ENCODE measurements at places on chromosomes 7 and 10.

DNA sequence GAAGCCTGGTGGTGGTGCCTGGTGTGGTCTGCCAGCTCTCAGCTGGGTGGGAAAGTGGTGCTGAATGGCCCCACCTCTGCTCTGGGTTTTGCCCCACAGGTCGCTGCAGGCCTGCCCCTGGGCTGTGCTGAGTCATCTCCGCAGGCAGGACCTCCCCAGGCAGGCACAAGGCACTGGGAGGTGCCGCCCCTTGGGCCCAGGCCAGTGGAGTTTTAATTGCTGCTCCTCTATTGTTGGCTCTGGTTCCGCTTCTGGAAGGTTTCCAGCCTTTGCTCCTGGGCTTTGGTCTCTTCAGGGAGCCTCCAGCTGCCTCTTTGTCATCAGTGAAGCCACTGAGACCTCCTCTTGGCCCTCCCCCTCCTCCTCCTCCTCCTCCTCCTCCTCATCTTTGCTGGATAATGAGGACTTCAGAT, 180.3 kb upstream of the GRB10 start:
- DNase-seq, result no peak

DNA sequence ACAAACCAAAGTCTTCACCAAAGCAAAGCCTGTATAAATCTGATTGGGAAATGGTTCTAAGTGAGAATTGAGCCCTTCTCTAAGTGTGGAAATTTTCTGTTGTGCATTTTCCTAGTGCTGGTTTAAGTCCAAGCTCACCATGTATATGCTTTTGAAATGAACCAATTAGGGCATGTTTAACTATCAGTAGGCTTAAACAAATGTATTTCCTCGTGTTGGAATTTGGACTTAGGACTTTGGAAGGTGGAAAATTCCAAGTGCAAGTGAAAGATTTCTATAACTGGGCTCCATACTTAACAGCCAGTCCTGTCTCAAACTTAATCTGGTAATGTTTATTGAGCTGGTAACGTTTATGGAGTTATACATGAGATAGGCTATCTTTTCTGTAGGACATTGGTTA, 28.5 kb downstream of the CCNY start:
- no peak for DNase-seq

DNA sequence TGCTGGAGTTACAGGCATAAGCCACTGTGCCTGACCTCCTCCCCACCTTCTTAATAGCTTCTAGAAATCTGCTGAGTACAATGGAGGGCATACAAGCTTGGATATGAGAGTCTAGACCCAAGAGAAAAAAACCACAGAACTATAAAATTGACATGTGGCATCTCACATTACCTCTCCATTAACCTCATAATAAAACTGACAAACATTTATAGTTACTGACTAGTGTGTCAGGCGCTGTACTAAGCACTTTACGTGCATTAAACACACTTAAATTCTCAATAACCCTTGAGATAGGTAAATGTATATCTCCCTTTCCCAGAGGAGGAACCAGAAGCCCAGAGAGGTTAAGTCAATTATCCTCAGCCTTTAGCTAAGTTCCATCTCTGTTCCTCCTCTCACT, 300.5 kb upstream of the MYO3A start:
- DNase-seq, result no peak

DNA sequence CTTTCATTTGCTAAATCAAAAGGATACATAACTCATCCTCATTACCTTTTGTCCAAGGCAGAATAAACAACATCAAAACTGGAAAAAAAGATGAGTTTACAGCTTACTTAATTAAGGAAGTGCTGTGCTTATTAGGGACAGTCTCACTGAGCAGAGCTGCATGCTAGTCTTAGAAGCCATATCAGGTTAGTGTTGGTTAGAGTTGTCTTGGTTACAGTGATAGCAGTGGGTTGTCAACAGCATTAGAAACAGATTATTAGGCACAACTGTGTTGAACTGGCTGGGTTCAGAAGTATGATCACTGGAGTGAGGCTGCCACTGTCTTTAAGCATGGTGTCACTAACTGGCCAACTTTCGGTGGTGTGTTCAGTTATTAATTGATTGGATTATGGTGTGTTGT, 503.9 kb upstream of the IGFBP3 start:
- DNase-seq, result no peak

DNA sequence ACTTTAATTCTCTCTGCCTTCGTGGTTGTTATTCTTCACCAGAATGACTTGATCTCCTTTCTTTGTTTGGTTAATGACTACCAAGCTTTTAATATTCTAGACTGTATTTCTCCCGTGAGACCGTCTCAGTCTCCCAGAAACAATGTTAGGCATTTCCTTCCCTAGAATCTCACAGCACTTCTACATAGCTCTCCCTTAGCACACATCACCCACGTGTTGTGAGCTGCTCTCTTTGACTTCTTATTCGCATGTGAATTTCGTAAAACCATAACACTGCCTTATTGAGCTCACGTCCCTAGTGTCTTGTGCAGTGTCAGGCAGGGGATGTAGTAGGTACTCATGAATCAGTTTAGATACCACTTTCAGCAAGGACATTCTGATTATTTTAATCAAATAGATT, 57.5 kb upstream of the MGAM2 start:
- DNase-seq, result no peak

GRCh38 chr7:27802999-27803398, 63.0 kb downstream of the TAX1BP1 start:
- DNase-seq, result no peak

DNA sequence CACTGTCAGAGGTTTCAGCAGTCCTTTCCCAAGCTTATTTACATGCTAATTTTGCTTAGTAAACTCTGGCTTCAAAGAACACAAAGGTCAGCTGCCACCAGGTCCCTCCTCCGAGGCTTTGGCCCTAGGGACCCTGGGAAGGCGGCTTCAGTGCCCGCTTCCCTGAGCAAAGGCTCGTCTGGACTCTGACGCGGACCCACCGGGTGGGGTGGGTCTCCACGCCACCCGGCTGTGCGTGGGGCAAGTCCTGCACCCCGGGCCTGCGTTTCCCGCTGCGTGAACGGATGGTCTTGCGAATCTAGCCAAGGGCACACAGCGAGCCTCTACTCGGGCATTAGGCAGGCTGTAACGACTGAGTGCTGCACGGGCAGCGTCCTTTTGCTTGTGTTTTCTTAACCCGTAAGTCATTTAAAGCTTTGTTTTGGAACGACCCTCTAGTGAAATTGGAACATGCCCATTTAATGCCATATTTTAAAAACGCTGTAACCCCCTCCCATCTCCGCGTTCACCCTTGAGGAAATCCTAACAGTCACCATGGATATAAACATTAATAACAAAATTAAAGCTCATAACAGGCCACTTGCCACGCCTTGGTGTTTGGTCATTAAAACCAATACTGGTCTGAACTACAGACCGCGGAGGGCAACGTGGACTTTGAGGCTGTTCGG, 828 bp downstream of the BNIP3 start:
- DNase-seq, result peak; percentile 66

DNA sequence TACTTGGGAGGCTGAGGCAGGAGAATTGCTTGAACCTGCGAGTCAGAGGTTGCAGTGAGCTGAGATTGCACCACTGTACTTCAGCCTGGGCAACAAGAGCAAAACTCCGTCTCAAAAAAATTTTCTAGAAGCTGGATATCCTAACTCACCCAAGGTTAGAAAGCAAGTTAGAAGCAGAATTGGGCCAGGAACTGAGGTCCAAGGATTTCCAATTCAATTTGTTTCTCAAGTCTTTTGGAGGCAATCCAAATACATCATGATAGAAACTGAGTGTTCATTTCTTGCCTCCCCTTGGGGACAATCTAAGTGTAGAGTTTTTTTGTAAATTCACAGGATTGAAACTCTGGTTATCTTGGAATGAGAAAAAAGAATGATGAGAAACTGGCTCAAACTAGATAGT, 45.5 kb downstream of the LAMB1 start:
- no peak for DNase-seq

DNA sequence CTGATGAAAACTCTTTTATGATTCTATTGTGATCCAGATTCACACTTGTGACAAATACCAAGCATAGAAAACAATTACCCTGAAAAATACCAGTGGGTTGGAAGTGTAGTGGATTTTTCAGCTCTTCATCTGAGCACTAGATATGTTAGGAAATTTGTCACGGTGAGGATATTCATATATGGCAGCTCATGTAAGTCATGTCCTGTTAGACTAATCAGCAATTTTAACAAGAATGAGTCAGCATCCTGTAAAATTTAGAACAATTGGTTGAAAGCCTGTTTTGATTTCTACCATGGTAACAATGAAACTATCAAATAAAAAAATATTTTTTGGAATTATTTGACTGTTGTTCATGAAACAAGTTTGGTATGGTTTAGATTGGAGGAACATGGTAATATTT, 334.3 kb downstream of the CACNA2D1 start:
- DNase-seq, result no peak

GRCh38 chr7:124310934-124311390, 278.1 kb upstream of the TMEM229A start:
- no peak for DNase-seq

DNA sequence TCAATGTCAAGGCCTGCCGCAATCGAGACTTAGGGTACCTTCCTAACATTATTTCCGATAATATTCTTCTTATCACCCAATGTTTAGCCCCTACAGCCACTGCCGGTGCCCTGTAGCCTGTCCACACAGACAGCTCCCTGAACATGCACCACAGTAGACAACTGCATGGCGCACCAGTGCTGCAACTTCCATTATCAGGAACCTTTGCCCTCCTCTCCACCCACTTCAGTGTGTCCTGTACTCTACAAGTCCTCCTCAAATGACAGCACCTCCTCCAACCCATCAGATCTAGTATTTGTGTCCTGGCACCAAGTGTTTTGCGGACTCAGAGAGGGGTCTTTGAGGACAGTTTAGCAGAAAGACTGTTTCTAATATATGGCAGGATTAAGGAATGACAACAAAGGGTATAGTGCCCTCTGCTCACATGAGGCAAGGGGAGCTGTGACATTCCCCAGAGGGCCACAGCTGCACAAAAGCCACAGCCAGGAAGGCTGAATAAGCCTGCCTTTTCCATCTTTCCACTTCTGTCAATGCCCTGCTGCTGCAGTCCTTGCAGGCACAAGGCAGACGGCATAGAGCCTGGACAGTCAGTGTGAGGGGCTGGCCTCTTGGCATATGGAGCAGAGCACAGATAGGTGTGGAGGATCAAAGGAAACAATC, 335.4 kb downstream of the PARD3 start:
- DNase-seq, result no peak

DNA sequence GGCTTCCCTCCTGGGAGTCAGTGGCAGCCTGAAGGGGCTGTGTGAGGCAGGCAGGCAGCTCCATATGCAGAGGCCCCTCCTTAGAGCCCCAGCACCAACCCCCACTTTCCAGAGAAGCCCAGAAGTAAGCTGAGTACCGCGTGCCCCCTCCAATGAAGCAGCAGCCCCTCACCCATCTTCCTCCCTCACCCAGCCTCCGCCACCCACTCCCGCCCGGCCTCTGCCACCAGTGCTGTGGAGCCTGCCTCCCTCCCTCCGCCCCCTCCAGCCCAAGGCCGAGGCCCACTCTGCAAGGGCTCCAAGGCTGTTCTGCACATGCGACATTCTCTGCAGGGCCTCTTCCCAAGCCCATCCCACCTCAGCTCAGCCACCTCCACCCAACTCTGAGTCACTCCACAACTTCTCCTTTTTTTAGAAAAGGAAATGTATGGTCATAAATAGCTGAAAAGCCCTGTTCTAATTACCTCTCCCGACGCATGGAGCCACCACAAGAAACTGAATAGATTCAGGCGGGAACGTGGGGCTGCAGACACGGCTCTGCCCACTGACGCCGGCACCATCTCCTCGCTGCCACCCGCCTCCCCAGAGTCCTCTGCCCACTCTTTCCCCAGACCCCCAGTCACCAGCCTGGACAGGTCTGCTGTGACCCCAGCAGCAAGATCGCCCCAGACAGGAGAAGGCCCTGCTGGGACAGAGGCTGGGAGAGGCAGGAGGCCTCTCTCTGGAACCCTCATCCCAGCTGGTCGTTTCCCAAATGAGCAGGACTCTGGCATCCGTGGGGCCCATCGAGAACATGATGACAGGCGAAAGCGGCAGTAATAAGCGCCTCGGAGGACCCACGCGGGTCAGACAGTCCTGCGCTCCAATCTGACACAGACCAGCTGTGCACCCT, 213.9 kb downstream of the MAD1L1 start:
- DNase-seq, result no peak

DNA sequence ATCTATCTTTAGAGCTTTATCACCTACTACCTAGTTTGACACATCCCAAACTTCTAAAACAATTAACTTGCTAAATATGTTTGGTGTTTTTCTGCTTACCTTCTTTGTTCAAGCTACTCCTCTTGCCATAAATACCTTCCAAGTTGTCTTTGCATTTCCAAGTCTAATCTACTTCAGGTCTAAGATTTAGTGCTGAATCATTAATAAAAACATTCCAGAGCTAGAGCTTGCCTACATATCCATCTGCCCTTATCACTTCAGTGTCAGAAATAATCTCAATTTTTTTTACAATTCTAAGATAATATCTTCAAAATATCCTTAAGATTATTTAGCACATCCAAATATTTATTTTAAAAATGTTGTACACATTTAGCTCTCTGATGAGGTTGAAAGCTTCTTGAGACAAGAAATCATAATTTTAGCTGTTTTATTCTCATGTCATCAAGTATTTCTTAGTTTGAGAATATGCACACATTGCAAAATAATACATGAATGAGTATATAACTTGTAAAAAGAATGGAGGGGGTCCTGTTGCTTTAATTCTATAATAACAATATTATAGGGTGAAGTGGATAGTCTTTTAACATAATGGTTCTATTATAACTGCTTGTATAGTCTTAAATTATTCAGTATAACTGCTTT, 466.3 kb downstream of the SEMA3D start:
- DNase-seq, result no peak

- DNase-seq, result no peak
These were observed 43.4 kb downstream of the GLI3 start for GRCh38 chr7:42193471-42194129.

DNA sequence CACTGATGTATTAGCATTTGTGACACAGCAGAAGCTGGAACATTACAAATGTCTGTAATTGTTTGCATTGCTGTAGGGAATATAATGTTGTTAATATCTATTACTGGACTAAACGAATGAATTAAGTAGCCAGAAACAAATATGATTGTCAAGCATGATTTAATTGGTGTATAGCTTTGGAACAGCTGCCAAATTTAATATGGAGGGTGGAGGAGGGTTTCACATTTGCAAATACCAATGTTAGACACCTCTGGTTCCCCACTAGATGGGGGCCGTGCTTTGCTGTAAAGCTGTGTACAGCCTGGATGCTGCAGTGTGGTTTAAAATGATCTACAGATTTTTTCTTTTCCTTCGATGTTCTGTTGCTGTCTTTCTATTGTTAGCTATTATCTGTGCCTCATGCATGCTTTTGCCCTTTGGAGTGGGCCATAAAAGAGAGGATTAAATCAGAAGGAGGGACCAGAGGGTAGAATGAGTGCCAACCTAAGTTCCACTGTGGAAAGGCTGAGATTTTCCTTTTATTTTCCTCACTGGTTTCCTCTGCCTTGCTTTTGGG, 23.1 kb downstream of the DNAJB9 start:
- DNase-seq, result no peak

- DNase-seq, result no peak
These were observed 8.9 kb upstream of the TMED4 start for GRCh38 chr7:44590910-44591309.

GRCh38 chr10:117662126-117662525, 119.6 kb downstream of the EMX2 start:
- DNase-seq, result no peak

GRCh38 chr7:158784270-158784669, 45.0 kb downstream of the ESYT2 start:
- peak; percentile 37 for DNase-seq

GRCh38 chr10:14571866-14572507, 202.7 kb downstream of the FAM107B start:
- DNase-seq, result no peak
